HS-5 (cell line): ENCODE measurements at places on chromosomes 16 and 17.
A peak's percentile ranks its signal among the peaks of the same experiment; 100 is the strongest.

- no peak for DNase-seq
These were observed 105.8 kb upstream of the ADAMTS18 start for GRCh38 chr16:77540646-77541045.

DNA sequence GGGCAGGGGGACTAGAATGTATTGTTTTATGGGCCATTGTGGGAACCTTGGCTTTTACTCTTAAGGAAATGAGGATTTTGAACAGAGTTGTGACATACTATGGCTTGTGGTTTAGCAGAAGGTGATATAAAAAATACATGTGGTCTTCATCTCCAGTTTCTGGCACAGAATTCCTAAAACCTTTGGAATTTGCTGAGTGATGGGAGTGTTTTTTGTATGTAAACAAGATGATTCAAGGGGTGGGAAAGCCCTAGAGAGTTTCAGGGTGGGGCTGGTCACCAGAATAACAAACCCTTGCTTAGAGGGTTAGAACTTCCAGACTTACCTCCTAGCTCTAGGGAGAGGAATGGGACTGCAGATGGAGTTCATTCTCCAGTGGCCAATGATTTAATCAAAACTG lies 316.1 kb downstream of the PHKB start:
- DNase-seq = no peak

GRCh38 chr16:31436221-31437045 lies 6.2 kb downstream of the ZNF843 start:
- DNase-seq = no peak

- DNase-seq = peak; percentile 60
These were observed 233.1 kb upstream of the WSCD1 start for GRCh38 chr17:5837055-5837491.

GRCh38 chr16:28495795-28496749 lies 1.6 kb downstream of the APOBR start:
- no peak for DNase-seq

- no peak for DNase-seq
These were observed 656.4 kb upstream of the CDH8 start for GRCh38 chr16:62692685-62693084.

- no peak for DNase-seq
These were observed 1.6 kb upstream of the SLC5A10 start for GRCh38 chr17:18950346-18950745.

DNA sequence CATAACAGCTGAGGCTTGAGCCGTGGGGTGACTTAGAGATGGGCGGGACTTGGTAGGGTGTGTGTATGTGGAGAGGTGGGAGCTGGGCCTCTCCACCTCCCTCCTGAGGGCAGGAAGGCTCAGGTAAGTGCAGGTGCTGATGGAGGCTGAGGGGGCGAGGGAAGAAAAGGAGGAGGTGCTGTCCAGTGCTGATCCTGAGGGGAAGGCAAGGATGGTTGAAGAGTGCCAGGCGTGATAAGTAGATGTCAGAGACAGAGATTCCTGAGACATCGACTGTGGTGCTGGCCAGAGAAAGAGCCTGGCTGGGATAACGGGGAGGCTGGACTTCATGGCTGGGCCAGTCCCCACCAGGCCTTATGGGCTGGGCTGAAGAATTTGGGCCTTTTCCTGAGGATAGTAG lies 159.1 kb downstream of the SDK2 start:
- DNase-seq = no peak

DNA sequence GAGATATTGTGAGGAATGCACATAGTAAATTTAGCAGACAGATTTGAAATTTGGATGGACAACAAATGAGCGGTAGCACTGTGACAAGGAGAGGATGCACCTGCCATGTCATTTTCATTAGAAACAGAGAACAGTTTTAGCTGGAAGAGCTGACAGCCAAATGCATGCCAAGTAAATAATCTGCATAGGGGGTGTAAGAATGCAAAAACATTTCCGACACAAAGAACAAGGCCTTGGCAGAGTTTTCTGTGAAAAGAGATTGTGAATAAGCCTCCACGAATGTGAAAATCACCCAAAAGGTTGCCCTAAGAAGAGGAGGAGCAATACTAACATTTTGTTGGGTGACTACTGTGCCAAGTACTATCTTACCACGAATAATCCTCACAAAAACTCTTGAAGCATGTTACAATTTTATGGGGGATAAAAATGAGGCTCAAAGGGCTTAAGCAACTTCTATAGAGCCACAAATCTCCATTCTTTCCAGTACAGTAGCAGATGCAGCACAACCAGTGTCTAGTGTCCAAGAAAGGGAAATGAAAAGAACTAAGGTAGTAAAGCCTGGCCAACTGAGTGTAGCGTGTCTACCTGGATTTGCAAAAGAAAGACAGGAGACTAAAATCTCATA lies 28.3 kb downstream of the TMEM100 start:
- DNase-seq = no peak

- no peak for DNase-seq
These were observed 278 bp downstream of the ITGB4 start for GRCh38 chr17:75721463-75722011.

DNA sequence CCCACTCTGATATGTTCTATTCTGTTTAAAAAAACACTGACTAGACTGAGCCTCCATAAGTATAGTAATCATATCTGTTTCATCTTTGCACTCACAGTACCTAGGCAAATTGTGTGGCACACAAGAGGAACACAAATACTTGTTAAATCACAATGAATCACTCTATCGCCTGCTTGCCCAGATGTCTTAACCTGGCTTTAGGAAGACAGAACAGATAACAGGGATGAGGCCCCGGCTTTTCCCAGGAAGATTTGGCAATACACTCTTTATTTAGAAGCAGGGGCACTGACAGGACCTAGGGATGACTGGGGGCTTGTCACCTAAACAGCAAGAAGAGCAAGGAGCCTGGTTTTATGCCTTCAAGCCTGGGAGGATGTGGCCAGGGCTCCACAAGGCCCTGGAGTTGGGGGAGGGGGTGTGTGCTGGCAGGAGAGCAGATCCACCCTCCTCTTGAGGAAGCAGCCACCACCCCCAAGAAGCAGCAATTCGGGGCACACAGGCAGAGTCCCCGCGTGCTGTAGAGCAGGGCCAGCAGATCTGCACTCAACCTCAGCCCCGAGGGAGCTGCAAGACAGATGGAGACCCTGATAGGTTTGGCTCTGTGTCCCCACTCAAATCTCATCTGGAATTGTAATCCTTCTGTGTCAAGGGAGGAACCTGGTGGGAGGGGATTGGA lies 41.0 kb upstream of the KSR1 start:
- no peak for DNase-seq

- DNase-seq = no peak
These were observed 189.4 kb downstream of the CCT6B start for GRCh38 chr17:34771891-34772290.

DNA sequence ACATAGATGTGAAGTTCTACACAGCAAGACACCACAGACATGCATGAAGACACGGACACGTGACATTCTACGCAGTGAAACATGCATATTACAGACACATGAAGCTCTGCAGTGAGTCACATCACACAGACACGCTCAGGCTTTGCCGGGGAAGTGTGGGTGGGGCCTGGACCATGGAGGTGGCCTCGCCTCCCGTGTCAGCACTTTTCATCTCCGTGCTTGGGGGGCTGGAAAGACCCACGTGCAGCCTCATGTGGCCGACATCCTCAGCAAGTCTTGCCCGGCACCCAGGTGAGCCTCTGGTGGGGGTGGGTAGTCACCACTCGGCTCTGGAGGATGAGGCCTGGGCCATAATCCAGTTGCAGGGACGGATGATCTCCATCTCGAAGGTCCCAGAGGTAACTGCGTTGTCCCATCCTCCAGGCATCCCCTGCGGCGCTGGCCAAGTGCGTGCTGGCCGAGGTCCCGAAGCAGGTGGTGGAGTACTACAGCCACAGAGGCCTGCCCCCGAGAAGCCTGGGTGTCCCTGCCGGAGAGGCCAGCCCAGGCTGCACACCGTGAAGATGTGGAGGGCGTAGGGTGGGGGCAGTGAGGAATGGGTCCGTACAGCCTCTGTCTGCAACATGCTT lies 17.3 kb upstream of the DPEP1 start:
- no peak for DNase-seq

DNA sequence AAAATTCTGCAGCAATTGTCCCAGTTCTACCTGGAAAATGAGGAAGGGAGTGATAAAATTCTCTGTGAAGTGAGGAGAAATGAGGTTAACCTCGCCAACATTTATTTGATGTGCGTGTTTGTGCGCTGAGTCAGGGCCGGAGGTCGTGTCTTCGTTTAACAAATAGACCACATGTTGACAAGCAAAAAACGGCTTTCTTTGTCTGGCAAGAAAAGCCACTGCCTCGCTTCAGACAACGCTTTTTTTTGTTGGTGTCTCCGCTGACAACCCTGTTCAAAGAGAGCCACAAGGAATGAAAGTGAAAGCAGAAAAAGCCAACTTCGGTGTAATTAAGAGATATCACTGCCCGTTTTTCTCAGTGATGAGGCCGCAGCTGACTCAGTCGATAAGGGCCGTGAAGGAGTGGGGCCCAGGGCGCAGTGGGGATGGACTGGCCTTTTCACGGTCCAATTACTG lies 510.6 kb downstream of the CDH13 start:
- no peak for DNase-seq

DNA sequence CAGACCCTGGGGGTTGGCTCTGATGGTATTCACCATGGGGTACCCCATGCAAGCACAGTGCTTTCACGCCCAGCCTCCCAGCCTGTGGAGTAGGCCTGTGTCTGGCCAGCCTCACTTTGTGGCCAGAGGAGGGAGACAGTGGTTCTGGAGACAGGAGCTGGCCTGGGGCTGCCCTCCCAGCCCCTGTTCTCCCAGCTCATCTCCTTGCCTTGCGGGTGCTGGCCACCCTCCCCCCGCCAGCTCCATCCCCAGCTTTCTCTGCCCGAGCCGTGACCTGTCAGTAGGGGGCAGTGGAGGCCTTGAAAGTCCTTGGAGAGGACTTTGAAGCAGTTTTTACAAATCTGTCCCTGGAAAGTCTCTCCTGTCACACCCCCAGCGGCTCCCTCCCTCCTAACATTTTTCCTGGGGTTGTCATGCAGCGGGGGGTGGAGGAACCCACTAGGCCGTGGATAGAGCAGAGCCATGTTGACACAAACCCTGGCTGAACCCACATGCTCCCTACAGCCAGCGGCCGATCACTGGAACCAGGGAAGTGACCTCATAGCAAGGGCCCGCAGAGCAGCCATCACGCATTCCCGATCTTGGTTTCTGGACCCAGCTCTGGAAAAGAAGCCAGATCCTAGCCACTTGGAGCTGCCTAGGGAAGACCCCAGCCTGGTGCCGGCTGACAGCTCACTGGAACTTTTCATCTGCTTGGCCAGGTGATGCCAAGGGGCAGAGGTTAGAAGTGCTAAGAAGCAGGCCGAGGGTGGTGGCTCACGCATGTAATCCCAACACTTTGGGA lies 289.4 kb downstream of the SEC14L1 start:
- peak; percentile 93 for DNase-seq

DNA sequence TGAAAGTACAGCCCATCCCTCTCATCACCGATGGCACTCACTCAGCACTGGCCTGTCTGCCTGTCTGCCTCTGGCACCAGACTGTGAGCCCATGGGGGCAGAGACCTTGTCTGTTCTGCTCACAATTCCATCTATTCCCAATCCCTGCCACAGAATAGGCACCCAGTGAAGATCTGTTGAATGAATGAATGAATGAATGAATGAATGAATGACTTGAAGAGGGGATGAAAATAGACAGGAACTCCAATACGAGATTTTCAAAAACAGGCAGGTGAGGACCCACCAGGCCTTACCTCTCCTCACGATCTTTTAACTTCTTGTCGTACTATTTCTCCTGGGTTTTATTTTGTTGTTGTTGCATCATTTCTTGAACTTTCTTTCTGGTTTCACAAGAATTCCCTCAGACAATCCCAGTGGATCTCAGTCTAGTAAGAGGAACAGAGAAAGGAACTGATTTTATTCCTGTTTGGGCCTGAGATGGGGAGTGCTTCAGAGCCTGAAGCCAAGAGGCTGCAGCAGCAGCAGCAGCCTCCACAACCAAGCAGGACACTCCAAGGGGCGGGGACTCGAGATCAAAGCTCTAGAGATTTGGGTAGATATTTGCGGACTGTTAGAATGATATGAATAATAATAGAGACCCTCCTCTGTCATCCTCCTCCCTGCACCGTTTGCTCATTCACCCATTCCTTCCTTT lies 17.7 kb downstream of the KRT9 start:
- DNase-seq = no peak

GRCh38 chr17:49090878-49091594 lies 41.5 kb upstream of the B4GALNT2 start:
- DNase-seq = no peak

DNA sequence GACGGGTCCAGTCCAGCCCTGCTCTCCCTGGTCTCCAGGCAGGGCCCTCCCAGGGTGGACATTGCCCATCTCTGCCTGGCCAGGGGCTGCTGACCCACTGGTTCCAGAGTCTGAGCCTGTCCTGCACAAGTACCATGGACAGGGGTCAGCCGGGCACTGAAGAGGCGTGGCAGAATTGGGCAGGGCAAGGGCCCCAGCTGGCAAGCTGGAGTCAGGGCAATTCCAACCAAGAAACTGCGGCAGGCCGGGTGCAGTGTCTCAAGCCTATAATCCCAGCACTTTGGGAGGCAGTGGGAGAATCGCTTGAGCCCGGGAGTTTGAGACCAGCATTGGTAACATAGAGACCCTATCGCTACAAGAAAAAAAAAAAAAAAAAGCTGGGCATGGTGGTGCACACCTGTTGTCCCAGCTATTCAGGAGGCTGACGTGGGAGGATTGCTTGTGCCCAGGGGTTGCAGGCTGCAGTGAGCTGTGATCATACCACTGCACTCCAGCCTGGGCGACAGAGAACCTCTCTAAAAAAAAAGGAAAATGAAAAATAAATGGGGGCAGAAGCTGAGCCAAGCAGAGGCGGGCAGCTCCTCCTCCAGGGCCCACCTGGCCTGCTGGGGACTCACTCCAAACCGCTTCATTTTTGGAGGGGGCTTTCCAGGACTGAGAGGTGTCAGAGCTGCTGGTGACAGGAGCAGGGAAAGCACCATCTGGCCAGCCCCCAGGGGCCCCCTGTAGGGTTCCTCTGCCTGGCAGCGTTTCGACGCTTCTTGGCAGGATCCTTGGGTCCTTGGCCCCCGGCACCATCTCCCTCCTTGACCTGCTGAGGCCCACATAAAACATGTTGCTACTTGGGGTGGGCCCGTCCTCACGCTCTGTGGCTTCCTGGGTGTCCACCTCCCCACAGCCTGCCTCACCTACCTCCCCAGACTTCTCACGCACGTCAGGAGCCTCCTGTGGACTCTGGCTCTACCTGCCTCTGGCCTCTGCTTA lies 2.9 kb upstream of the MAFG start:
- no peak for DNase-seq

- no peak for DNase-seq
These were observed 23.5 kb upstream of the CDR2 start for GRCh38 chr16:22397931-22398330.

- DNase-seq = peak; percentile 92
These were observed 8.7 kb upstream of the SYNGR2 start for GRCh38 chr17:78159575-78160158.

DNA sequence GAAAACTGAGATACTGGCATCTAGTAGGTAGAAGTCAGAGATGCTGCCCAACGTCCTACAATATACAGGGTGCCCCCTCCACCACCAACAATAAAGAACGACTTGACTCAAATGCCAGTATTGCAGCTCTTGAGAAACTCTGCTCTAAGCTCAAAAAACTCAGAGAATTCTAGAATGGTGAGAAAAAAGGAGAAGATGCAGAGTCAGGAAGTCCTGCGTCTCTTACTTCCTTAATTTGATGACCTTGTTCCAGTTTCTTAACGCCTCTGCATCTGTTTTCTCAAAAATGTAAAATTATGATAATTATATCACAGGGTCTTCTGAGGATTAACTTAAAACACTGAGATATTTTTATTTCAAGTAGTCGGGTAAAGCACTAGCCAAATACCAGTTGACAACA lies 1.7 kb upstream of the HSBP1 start:
- DNase-seq = no peak

GRCh38 chr17:1005361-1005946 lies 8.5 kb downstream of the TIMM22 start:
- no peak for DNase-seq

- DNase-seq = no peak
These were observed 5.5 kb downstream of the CCDC42 start for GRCh38 chr17:8739097-8739496.
